ENCODE measurements at places on chromosomes 7 and 10.

DNA sequence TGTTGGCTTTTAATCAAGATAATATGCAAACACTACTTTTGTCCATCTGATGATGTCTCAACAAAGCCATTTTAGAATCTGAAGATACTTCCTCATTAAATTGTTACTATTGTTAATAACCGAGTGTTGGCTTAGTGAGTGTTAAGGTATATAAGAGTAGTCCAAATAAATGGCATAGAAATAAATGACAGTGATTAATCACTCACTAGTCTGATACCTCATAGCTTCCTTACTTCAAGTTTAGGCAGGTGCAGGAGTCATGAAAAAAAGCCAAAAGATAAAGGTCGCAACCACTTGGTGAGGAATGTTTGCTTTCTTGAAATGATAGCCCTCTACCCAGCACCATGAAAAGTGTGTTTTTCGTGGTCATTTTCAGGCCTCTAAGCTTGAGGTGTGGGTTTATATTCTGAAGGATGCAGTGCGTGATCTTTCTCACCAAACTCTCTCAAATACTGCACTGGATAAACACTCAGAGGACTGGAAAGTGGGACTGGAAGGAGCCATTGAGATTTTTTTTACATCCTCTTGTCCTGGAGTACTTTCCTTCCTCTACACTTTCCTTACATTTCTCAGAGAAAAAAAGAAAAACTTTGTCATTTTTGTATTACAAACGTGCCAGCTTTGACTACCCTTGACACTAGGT is 138.1 kb downstream of the KIAA1217 start:
- DNase-seq: no peak

DNA sequence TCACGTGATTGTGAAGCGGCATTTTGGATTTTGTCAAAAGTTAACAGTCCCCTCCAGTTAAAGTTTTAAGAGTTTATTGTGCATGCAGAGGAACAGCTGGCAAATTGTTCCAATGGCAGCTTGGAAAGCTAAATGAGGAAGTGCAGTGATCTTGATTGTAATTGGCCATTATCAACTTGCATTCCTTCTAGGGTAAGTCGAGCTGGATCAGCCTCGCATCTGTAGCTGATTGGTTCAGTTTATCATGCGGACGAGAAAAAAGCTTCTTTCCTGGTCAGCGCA is 566 bp downstream of the ZNF789 start:
- DNase-seq: no peak

GRCh38 chr7:25583621-25584020 is 355.3 kb upstream of the NPVF start:
- DNase-seq: no peak

GRCh38 chr7:56115852-56116538 is at the start of gene NUPR2:
Gene NUPR2 (minus strand): TSS chr7:56116417. CDS start chr7:56116314, 103 bp downstream.
- DNase-seq: no peak

- no peak for DNase-seq
Measured at GRCh38 chr10:113882240-113882639, 27.8 kb downstream of the NHLRC2 start.

- no peak for DNase-seq
Measured at GRCh38 chr7:23894892-23895569, 185.0 kb downstream of the STK31 start.

DNA sequence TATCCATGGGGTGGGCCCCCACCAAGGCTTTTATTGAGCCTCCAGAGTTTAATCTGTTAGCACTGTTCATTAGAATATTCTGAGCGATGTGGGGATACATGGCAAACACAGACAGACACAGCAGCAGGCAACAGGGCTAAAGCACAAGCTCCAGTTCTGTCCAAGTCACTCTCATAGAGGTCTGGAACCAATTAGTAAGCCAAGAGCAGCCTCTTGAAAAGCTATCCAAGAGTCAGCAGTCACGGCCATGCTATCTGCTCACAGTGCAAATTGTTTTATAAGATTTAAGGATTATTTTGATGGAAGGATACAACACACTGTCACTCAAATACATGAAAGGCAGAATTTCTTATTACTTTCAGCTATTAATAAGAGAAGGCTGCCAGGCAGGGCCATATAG is 86.4 kb upstream of the DGKB start:
- no peak for DNase-seq

DNA sequence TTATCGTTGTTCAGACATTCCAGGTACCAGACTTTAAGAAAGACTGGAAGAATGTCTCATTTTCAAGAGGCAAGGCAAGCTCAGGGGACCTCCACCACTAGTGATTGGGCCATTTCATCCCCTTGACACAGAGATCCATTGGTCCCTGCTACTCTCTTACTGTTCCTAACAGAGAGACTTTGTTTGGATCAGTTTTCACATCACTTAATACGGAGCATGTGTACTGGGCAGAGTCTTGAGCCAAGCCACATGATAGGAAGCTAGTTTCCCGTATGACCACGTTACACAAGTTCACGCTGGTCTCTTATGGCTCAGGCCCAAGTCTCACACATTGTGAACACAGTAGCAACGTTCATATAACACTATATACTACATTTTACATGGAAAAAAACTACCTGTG is 269.9 kb downstream of the BAMBI start:
- no peak for DNase-seq

DNA sequence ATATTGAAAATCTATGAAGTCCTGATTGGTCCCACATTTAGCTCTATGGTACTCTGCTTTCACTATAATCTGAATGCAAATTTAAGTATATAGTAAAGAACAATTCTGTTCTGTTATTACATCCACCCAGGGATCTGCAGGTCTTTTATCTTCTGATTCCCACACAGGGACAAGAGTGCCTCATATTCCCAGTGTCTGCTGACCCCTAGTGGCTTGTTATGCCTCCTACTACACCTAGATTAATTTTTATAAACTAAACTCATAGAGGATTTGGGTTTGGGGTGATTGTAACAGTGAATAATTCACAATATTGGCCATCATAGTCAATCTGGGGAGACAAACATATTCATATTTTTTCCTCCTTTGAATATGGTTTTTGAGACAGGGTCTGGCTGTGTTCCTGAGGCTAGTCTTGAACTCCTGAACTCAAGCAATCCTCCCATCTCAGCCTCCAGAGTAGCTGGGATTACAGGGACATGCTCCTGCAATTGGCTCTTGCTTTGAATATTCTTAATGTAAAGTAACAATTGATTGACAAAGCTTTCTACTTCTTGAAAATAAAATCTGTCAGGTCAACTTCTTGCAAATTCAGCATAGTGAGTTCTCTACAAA is 282.1 kb downstream of the KCND2 start:
- DNase-seq: no peak

GRCh38 chr7:132239422-132239994 is 336.8 kb downstream of the PLXNA4 start:
- no peak for DNase-seq

- DNase-seq: no peak
Measured at GRCh38 chr10:62384447-62385081, 10.4 kb downstream of the ZNF365 start.

DNA sequence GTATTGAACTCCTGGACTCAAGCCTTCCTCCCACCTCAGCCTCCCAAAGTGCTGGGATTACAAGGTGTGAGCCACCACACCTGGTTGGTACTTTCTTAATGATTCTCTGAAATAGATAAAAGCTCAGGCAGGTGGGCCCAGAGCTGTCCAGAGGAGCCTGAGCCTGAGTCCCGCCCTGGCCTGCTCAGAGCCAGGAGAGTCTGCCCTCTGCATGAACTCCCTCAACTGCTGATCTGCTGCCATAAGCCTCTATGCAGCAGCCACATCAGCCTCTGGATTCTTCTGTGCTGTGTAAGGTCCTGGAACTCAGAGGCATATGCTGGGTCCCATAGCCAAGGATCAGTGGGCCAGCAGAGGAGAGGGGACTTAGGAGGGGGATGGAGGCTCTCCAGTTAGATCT is 23.1 kb upstream of the DDIT4 start:
- DNase-seq: no peak

DNA sequence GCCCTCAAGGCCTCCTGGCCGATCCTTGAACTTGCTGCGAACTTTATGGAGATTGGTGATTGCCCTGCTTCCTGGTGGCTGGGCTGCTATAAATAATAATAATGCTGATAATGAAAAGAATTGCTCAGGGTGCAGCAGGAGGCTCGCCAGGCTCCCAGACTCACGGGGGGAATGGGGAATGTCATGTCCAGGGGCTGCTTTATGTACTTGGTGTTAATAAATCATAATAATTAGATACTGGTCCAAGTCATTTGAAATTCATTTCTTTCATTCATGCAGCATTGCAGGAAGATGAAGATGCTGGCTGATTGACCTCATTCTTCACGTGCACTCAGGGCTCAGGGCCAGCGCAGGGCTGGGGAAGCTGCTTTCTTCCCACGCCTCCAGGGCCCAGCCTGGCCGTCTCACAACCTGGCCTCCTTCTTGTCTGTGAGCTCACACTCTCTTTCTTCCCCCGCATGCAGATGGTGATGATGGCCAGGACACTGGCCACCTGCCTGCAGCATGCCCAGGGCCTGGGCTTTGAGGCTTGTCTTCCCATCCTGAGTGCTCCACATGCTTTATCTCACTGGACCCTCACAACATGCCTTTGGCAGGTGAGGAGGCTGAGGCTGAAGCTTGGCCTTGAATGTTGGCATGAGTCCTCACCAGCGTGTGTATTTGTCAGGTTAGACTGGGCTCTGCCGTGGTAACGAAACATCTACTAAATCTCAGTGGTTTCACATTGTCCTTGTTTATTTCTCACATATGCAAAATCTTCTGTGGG is 138.4 kb upstream of the TNS3 start:
- no peak for DNase-seq

DNA sequence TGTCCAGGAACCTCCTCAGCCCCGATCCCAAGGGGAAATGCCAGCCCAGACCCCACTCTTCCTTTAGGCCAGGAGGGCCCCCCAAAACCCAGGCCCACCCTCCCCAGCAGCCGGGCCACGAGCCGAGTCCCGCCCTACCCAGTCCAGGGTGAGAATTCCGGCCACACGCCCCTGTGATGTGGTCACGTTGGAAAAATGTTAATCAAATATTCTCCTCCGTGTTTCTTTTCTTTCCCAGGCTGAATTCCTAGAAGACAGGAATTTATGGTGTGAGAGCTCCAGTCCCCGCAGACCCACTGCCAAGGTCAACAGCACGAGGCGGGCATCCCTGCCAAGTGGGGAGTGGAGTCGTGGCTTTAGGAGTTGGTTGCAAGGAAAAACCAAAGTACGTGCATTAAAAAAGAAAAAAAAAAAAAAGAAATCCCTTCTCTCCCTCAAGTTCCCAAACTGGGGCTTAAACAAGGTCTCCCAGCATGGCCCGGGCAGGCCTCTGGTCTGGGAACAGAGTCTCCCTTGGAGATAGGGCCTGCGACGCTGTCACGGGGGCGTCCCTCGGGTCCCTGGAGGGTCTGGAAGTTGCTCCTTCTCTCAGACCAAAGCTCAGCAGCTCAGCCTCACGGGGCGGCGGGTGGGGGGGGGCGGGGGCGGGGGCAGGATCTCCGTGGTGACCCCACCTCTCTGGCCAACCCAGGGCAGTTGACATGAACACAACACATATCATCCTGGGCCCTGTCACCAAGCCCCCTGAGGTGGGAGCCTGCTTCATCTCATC is 28.1 kb upstream of the ELN start:
- DNase-seq: no peak

DNA sequence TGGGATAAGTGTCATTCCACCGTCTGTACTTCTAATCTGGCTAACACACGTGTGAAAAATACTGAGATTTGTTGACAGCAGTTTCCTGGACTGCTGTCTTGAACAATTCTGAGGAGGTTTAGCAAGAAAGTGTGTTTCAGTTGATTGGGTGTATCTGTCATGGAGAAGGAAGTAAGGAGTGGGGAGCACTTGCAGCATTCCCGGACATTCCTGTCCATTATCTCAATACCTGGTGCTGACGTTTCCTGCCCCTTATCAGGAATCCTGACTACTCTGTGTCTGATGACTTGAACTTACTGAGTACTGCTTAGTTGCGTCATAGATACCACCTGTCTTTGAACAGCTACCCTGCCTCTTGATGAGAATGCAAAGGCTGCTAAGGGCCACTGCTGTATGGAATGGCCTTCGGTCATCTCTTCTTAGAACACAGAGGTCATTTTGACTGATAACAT is 72.0 kb upstream of the VKORC1L1 start:
- no peak for DNase-seq

GRCh38 chr7:108455551-108455997 is 662 bp downstream of the NRCAM start:
- DNase-seq: no peak

GRCh38 chr10:102540023-102540422 is 36.3 kb downstream of the SUFU start:
- DNase-seq: no peak

GRCh38 chr7:158257516-158258410 is 329.9 kb downstream of the PTPRN2 start:
- no peak for DNase-seq

DNA sequence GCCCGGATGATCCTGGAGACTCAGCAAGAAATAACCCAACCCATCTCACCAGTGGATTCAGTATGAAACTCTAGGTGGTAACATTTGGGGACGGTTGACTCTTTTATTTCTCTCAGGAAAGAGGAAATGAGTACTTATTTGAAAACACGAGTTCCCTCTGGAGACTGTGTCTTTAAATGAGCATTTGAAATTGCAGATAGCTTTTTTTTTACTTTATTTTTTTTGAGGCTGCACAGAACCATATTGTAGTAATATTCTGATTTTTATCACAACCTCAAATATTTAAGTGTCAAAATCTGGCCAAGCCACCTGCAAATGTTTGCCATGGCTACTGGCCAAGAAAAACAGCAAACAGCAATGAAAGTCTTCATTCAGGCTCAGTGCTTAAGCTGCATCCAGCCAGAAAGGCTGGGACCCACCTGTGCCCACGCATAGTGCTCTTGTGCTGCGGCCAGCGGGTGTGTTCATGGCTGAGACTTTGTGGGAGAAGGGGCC is 160.8 kb downstream of the CREB5 start:
- no peak for DNase-seq

GRCh38 chr10:12490963-12491362 is 141.6 kb downstream of the CAMK1D start:
- no peak for DNase-seq

GRCh38 chr10:33509231-33509831 is 174.9 kb upstream of the NRP1 start:
- peak; percentile 2 for DNase-seq
